ENCODE measurements at places on chromosomes 7 and 10.

- no peak for DNase-seq
Measured at GRCh38 chr10:69497611-69498390, 46.5 kb downstream of the TSPAN15 start.

- DNase-seq, result no peak
Measured at GRCh38 chr10:71641449-71641848, 78.1 kb downstream of the C10orf105 start.

- no peak for DNase-seq
Measured at GRCh38 chr7:81769891-81770727, at the start of gene HGF. TSS of gene HGF (minus strand) at chr7:81770047. CDS start at chr7:81769971, 76 bp downstream.

DNA sequence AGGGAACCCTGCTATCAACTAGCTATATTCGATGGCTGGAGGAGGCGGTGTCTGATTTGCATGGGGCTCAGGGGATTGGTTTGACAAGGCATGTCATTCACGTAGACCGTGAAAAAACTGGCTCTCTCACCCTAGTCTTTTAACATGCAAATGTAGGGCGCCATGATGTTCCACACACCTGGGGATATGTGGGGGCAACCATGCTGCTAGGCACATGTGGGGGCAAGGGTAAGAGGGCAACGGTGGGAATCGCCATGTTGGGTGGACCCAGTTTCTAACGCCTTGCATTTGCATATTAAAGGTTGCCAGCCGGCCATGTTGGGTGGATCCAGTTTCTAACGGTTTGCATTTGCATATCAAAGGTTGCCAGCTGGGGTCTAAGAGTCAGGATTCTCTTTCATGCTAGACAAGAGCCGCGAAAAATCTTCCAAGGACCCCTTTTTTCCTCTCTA lies 419.2 kb upstream of the NFE2L3 start:
- no peak for DNase-seq

DNA sequence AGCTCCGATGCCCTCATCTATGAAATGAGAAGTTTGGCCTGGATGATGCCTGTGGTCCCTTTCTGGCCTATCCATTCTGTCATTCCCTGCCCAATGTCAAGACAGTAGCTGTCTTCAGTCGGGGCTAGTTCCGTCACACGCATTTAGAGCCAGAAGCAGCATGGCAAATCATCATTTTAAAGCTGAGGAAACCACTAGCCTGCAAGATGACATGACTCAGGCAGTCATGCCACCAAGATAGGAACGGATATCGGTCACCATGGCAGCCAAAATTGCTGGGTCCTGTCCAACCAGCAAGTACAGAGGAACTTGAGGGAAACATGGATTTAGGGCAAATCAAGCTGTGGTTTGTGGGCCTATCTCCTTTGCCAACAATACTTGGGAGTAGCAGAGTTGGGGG lies 64.5 kb upstream of the MRLN start:
- DNase-seq, result no peak

DNA sequence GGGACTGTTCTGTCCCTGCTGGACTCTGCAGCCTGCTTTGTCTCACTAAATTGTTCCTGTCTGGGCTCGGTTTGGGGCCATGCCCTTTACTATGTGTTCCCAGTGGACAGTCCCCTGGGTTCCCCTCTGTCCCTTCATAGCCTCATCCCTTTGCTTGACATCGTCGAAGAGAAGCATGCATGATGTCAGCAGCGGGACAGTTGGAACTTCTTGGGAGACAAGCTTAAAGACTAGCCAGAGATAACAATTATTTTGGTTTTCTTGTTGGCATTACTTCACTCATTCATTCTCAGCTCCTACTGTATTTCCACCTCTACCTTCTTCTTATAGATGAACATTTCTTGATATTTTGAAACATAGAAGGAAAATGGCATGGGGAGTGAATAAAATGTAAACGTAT lies 2.7 kb downstream of the EPHB6 start:
- DNase-seq, result no peak

DNA sequence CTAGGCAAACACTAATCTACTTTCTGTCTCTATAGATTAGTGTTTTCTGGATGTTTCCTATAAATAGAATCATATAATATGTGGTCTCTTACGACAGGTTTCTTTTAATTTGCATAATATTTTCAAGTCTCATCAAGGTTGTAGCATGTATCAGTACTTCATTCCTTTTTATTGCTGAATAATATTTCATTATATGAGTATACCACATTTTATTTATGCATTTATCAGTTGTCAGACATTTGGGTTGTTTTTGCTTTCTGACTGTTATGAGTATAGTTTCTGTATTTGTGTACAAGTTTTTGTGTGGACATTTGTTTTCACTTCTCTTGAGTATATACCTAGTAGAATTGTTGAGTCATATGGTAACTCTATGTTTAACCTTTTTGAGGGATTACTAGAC lies 48.2 kb downstream of the SHOC2 start:
- DNase-seq, result no peak

- DNase-seq, result no peak
Measured at GRCh38 chr7:32930378-32930777, 26.9 kb upstream of the FKBP9 start.

- DNase-seq, result no peak
Measured at GRCh38 chr7:4202954-4203353, 479.1 kb upstream of the FOXK1 start.

- no peak for DNase-seq
Measured at GRCh38 chr7:111855842-111856227, 293.5 kb upstream of the IMMP2L start.

DNA sequence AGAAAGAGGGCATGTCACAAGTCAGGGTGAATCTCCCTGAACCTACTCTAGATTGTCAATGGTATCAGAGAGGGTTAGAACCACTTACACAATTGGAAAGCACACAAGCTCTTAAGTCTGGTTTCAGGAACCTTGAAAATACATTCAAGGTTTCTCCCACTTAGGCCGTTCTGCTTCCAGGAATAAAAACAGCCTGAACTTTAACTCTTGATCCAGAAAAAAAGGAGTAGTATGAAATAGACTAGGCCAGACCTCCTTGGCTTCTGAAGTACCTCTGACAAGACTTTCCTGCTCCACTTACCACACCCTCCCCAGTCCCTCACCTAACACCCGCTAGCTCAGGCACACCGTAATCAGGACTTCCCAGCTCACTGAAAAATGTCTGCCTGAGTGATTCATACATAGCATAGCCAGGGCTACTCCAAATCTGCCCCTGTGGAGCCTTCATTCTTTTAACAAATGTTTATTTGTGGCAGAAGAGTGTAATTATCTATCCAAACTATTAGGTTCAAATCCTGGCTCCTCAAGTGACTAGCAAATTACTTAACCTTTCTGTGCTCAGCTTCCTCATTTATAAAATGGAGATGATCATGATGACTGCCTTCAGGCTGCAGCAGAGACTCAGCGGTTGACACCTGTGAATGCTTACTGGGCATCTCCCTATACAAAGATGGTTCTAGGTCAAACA lies 30.3 kb upstream of the IL6 start:
- no peak for DNase-seq

DNA sequence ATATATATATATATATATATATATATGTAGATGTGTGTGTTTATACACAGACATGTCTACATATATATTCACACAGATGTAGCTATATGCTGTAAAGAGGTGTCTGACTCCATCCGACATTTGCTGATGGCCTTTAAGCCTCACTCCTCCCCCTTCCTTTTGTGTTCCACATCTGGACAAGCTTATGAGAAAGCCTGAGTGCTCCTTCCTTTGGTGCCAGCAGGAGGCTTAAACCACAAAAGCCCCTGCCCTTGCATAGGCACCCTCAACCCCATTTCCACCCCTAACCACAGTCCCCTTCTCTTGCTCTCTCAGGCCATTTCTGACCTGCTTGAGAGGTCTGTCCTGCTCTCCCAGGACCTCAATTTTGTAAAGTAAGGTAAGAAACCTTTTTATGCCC lies 98.7 kb downstream of the SVOPL start:
- DNase-seq, result no peak
